COLO829 (cell line): ENCODE measurements at places on chromosomes 11 and 22.

DNA sequence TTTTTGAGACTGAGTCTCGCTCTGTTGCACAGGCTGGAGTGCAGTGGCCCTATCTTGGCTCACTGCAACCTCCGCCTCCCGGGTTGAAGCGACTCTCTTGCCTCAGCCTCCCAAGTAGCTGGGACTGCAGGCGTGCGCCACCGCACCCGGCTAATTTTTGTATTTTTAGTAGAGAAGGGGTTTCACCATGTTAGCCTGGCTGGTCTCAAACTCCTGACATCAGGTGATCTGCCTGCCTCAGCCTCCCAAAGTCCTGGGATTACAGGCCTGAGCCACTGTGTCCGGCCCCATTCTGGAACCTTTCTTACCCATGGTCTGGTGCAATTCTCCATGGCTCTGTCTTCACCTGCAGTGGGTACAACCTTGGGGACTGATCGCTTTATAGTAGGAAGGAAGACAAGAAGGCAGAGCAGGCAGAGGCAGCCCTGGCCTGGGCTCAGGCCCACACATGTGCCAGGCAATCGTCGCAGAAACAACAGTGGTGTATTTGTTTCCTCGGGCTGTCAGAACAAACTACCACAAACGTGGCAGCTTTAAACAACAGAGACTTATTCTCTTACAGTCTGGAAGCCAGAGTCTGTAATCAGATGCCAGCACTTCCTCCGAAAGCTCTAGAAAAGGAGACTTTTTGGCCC, 4.0 kb upstream of the PTGDR2 start:
- DNase-seq = peak; percentile 63

- DNase-seq = no peak
Observed at GRCh38 chr11:124844664-124845079, 20.6 kb upstream of the ROBO3 start.

DNA sequence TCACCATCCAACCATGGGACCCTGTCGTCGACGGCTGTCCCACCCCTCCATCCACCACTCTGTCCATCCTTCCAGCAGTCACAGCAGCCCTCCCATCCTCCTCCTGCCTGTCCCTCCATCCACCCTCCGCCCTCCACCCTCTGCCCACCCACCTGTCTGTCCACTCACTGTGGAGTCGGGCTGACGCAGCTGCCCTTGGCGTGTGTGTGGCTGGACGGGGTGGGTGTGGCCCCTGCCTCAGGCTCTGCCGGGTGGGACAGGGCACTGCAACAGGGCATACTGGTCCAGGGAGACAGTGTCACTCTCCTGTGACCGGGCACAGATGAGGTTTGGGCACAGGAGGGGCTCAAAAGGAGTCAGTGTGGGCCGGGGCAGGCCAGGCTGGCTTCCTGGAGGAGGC, 1.9 kb downstream of the PKP3 start:
- DNase-seq = no peak

DNA sequence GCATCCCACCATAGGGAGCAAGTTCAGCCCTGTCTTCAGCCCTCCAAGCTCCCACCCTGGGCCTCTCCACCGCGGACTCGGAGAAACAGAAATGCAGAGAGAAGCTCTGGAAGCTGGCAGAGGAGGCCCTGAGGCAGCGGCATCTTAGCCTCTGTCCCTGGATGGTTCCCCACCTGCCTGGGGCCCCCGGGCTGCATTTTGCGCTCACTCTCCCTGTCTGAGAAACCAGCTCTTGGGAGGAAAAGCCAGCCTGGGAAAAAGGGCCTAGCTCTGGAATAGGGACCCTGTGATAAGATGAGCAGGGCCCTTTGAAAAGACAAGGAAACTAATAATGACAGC, 12.0 kb upstream of the SPI1 start:
- DNase-seq = no peak

- DNase-seq = no peak
Observed at GRCh38 chr11:44120169-44120568, 24.7 kb downstream of the EXT2 start.

DNA sequence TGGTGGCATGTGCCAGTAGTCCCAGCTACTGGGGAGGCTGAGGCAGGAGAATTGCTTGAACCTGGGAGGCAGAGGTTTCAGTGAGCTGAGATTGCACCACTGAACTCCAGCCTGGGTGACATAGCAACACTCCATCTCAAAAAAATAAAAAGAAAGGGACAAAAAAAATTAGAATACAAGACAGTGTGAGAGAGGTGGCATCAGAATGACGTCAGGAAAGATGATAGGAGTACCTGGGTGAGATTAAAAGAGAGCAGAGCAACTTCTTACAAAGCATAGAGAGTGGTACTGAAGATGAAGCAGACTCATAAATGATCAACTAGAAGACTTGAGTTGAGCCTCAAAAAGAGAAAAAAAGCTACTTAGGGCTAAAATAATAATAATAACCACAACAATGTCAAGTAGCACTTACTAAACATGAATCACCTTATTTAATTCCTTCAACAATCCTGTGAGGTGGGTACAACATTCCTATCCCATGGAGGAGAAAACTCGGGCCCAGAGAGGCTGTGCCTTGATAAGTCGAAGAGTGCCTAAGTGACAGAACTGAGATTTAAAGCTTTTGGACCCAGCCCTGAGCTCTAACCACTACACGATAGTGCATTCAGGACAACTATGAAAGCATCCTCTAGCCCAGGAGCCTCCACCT, 5.2 kb upstream of the SLN start:
- DNase-seq = no peak

DNA sequence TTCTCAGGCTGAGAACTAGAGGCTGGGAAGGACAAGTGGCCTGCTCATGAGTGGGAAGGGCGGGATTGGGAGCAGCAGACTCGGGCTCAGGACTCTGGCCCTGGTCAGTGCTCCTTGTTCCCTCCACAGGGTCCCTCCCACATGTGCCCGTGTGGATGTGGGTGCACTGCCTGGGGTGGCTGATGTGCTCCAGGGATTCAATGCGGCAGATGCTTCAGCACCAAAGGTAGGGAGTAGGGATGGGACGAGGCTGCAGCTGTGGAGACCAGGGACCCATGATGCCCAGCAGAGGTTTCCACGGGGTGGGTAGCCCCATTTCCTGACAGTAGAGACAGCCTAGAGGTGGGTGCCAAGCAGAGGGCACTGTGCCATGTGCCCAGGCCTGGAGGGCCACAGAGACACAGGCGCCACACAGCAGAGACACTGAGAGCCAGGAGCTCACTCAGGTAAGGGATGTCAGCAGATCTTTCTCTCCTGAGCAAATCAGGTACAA, 89.5 kb downstream of the GGTLC2 start:
- DNase-seq = no peak

DNA sequence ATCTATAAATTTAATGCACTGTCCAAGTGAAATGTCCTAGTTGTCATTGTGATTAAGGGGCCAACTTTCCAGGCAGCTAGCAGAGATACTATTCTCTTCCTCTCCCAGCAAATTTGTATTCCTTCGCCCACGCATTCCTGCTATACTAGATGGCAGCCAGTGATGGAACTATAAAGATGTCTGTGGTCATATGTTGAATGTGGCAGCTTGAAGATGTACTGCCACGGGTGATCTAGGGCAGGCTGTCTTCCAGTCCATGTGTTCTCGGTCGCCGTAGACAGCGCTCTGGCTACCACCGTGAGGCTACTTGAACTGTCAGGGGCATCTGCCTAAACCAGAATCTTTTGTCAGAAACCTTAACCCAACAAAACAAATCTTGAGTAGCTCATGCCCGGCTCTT, 8.3 kb upstream of the SIDT2 start:
- DNase-seq = no peak

DNA sequence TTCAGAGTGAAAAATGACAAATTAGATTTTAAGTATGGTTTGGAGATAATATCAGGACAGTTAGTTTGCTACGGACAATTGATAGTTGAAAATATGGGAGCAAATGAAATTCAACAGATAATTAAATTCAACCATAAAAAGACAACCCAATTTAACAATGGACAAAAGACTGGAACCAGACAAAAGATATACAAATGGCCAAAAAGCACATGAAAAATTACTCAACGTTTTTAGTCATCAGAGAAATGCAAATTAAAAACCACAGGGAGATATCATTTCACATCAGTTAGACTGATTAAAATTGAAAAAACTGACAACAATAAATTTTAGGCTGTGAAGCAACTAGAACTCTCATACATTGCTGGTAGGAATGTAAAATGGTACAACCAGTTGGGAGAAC, 27.2 kb downstream of the SIK2 start:
- no peak for DNase-seq

DNA sequence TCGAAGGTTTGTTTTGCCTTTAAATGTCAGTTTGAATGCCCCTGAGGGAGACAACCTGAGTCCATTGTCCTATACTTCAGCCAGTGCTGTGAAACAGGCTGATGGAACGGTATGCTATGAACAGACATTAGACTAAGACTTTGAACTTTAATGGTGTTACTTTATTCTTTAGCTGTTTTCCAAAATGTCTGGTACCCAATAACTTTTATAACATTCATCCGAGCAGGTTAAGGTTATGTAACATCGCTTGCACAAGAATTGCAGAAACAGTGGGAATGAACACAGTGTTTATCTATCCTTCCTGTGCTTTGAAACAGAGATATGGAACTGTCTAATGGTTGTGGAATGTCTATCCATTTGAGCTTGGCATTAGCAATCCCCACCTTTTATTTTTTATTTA, 12.5 kb upstream of the PTS start:
- DNase-seq = no peak

- no peak for DNase-seq
Observed at GRCh38 chr11:121086866-121087265, 14.2 kb upstream of the TECTA start.

DNA sequence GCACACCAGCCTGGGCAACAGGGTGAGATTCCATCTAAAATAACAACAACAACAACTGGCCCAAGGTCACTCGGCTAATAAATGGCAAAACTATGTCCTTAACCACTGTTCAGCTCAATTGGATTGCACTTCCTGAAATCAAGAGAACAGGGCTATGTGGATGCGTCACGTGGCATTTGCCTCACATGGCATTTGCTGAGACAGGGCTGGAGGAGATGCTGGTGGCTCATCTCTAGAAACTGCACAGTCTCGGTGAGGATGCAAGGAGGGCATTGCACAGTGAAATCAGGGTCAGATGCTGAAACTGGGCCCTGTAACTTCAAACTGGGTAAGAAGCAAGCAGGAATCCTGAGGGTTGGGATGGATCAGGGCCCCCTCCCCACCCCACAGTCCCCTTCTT, 171.9 kb downstream of the BUD13 start:
- no peak for DNase-seq

- DNase-seq = peak; percentile 91
Observed at GRCh38 chr11:61567286-61568061, 13.4 kb downstream of the SYT7 start.

DNA sequence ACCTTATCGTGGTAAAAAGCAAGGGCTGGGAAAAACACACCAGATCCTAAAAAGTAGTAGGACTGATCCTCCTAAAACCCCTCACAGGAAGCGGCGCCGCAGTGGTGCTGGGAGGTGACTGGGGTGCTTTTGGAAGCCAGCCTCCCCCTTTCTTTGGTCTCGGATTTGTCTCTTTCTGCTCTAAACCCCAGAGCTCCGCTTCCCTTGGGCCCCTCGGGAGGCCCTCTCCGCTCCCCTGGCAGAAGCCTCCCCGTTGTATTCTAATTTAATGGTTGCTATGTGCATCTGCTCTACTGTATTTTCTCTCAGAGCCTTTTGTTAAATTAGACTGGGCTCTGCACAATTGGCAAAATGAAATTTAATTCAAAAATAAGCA, 587.7 kb downstream of the OPCML start:
- no peak for DNase-seq
